Hematopoietic multipotent progenitor cell treated with erythropoietin and hydrocortisone succinate and interleukin-3 and kit ligand, for 17 days (in vitro differentiated cells): ENCODE measurements at places on chromosomes 3 and 15.

DNA sequence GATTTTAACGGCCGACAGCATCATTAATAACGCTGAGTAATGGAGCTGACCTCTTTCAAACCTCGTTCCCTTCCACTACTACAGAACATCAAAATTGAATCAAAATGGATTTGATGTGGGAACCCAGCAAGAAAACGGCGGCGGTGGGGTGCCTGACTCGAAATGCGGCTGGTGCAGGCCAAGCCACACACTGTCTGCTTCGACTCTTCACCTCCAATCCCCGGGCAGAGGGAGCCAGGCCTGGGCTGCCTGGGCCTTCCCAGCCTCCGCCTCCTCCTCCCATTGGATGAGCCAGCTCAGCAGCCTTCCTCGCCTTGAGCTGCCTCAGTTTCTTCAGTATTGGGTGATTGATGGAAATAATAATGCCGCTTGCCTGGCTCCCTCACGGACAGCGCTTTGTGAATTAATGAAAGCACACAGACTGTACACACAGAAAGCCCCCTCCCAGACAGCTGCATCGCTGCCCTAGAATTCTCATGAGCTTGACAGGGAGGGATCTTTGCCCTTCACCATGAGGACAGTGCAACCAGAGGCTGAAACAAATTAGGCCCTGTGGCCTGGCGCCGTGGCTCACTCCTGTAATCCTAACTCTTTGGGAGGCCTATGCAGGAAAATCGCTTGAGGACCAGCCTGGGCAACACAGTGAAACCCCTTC is 11.4 kb upstream of the MEGF11 start:
- DNase-seq: no peak

DNA sequence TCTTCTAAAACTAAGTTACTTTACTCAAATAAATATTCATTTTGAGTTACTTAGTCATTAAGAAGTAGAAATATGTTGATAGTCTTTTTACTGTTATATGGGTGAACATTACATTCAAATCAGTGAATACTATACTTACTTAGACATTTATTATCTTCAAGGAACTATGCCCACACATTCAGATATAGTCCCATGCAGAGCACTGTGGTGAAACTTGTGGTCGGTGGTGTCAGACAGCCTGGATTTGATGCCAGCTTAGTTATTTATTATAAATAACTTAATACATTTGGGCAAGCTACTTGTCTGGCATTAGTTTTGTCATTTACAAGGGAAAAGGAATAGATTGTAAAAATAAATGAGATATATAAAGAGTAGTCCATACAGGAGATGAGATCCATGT is 149.5 kb downstream of the RAP2B start:
- no peak for DNase-seq

GRCh38 chr3:179100652-179101051 is 29.0 kb upstream of the ZMAT3 start:
- peak; percentile 37 for DNase-seq

DNA sequence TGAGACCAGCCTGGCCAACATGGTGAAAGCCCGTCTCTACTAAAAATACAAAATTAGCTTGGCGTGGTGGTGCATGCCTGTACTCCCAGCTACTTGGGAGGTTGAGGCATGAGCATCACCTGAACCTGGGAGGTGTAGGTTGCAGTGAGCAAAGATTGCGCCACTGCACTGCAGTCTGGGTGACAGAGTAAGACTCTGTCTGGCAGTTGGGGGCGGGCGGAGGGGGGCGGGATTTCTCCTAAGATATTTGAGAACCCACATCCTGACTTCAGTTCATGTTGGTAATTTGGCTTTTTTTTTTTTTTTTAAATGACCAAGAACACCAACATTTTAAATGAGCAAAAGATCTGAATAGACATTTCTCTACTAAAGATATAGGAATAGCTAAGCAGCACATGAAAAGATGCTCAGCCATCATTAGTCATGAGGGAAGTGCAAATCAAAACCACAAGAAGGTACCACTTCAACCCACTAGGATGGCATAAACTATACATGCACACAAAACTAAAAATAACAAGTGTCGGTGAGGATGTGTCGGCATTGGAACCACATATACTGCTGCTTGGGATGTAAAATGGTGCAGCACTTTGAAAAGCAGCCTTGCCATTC is 75.6 kb upstream of the LMOD3 start:
- no peak for DNase-seq

- no peak for DNase-seq
These were observed 40.3 kb downstream of the USP50 start for GRCh38 chr15:50506121-50506520.

DNA sequence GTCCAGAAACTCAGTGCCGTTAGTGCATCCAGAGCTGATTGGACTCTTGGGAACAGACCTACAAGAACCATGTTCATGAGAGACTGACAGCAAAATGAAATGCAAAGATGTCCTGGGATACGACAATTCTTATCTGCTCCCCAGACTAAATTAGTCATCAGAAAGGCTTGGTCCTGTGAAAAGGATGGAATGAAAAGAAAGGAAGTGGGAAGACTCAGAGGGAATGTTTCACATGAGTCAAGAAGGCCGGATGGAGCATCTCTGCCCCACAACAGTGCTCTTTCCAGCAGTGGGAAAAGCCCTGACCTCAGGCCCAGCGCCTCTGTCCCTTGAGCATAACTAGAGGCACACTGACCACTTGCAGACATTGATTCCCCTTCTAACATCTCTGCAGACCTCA is 39.3 kb upstream of the UACA start:
- no peak for DNase-seq

- DNase-seq: no peak
These were observed 131.2 kb upstream of the TGFBR2 start for GRCh38 chr3:30475038-30475808.

DNA sequence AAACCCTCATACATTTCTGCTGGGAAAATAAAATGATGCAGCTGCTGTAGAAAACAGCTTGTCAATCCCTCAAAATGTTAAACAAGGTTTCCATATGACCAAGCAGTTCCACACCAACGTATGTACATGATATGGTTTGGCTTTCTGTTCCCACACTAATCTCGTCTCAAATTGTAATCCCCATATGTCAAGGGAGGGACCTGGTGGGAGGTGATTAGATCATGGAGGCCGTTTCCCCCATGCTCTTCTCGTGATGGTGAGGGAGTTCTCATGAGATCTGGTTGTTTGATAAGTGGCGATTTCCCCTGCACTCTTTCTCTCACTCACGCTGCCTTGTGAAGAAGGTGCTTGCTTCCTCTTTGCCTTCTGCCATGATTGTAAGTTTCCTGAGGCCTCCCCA is 100.6 kb upstream of the SLC24A5 start:
- no peak for DNase-seq

GRCh38 chr15:83692746-83693581 is 39.0 kb downstream of the ADAMTSL3 start:
- DNase-seq: no peak

DNA sequence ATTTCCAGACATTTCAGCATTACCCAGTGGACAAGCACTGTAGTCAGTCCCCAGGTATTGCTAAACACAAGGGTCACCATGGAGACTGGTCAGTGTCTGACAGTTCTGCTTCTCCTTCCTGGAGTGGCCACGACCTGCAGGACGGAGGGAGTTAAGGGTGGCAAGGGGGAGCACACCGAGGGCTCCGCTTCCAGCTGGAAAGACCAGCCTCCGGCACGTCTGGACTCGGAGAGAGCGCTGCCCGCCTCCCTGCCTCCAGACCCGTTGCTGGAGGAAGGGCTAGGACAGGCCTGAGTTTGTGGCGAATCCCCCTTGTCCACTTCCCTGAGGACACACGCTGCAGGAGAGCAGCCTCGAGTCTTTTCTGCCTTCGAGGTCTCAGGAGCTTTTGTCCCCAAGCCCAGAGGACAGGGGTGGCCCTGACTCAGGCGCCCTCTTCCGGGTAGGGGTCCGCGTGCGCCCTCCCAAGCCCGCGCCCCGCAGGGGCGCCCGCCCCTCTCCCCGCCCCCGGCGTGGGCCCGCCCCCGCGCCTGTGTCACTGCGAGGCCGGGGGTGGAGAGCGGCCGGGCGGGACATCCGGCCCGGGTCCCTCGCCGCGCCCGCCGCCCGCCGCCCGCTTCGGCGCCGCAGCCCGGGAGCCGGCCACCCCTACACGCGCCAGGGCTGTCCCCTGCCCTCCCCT is at the start of gene CHST14:
Gene CHST14 (plus strand): TSS at position 562 of the 682 bp plus-strand sequence. CDS start 230 bp downstream, outside the sequence.
- no peak for DNase-seq

GRCh38 chr15:88648357-88649214 is 9.8 kb downstream of the ISG20 start:
- peak; percentile 64 for DNase-seq

- no peak for DNase-seq
These were observed 20.5 kb upstream of the ENTPD3 start for GRCh38 chr3:40366203-40367162.

GRCh38 chr3:148101061-148101460 is 596.6 kb upstream of the AGTR1 start:
- DNase-seq: no peak

- DNase-seq: no peak
These were observed 393.6 kb upstream of the GOLIM4 start for GRCh38 chr3:168489301-168489700.

DNA sequence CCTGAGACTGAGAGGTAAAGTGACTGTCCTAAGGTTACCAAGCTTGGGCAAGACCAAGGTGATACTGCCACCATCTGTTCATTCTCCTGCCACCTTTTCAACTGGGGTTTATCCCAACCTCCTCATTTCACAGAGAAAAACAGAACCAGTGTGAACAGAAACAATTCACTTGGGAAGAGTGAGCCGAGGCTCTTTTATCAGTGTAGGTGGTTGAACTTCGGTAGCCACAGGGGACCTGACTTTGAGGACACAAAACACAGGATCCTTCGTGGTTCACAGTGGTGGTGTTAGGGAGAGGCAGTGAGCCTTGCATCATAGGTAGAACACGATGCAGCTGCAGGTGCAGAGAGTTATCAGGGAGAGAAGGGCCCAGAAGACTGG is 72.8 kb upstream of the ICE2 start:
- DNase-seq: no peak

GRCh38 chr3:4804161-4805058 is 174.8 kb upstream of the BHLHE40 start:
- no peak for DNase-seq

GRCh38 chr3:11808231-11808630 is 38.5 kb downstream of the TAMM41 start:
- no peak for DNase-seq

DNA sequence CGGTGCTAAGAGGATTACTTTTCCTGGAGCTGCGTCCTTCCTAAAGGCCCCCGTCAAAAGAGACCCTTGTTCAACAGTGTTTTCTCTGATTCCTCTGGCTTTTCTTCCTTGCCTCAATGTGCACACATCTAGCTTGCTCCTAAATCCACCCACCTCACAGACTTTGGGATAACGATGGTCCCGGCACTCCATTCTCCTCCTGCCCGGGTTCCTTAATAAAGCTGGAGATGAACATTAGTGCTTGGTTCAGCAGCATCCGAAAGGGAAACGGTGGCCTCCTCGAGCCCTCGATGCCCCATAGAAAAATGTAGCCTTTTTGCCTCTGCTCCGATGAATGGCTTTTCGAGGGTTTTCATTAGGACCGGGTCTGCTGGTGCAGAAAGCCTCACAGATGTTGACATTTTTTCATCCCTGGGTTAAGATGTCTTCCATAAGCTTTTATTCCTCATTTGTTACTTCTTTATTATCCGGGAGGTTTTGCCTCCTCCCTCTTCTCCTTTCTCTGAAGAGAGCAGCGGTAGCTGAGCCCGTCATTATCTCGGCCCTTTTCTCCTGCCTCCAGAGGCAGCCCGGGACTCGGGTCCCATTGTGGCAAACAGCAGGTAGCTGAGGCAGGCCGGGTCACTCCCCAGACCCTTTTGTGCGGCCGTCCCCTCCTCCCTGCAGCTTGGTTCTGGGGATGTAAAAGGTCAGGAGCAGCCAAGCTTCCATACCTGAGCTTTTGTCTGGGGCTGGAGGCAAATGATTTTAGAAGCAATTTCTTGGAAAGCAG is 64.6 kb downstream of the CPN2 start:
- no peak for DNase-seq

DNA sequence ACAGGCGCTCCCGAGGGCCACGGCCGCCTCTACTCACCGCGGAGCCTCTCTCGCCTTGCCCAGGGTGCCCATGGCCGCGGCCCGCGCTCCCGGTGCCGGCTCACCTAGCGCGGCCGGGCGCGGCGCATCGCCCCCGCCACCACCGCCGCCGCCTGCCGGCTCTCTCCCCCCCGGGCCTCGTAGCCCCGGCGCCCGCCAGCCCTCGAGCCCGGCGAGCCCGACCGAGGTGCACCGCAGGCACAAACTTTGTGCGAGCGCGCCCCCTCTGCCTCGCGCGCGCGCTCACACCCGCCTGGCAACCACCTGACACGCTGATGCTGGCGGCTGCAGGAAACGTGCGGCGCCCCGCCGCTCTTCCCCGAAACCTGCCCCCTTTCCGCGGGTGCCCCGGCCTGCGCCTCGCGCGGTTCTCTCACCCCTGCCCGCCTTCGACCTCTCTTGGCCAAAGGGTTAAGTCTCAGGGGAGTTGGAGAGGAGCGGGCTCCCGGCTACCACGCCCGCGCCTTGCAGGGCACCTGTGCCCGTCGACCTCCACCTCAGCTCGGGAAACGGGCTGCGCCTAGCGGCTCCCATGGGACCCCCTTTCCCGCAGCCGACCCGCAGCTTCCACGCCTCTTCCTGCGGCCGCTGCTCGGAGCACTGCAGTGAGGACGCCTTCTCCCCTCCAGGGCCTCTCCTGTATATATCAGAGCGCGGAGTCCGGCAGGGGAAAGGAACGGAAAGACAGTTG is at the start of gene RASGRP1:
Gene RASGRP1 (minus strand): TSS at position 258 of the 730 bp plus-strand sequence. CDS start 186 bp downstream, at position 72.
- no peak for DNase-seq

DNA sequence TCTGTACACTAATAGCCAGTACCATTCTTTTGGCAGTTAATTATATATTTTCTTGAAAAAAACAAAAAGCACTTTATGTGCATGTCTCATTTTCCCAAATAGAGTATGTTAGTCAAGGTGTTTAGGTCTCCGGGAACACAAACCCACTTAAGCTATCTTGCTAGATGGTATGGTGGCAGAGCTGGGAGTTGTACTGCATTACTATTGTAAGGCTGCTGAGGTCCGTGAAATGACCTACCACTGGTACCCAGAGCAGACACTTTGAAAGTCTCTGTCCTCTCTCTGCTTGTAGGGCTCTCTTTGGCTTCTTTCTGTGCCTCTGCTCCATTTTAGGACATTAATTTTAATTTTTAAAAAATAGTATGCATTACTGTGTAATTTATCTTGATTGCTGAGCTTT is 8.8 kb downstream of the TMOD3 start:
- DNase-seq: no peak

GRCh38 chr3:23756206-23756840 is 49.4 kb upstream of the UBE2E1 start:
- DNase-seq: no peak

GRCh38 chr15:68420186-68420684 is 11.7 kb downstream of the ITGA11 start:
- DNase-seq: no peak

- DNase-seq: no peak
These were observed 21.4 kb upstream of the UBE2Q2 start for GRCh38 chr15:75821786-75822345.
